ENCODE measurements at places on chromosomes 7 and 10.

DNA sequence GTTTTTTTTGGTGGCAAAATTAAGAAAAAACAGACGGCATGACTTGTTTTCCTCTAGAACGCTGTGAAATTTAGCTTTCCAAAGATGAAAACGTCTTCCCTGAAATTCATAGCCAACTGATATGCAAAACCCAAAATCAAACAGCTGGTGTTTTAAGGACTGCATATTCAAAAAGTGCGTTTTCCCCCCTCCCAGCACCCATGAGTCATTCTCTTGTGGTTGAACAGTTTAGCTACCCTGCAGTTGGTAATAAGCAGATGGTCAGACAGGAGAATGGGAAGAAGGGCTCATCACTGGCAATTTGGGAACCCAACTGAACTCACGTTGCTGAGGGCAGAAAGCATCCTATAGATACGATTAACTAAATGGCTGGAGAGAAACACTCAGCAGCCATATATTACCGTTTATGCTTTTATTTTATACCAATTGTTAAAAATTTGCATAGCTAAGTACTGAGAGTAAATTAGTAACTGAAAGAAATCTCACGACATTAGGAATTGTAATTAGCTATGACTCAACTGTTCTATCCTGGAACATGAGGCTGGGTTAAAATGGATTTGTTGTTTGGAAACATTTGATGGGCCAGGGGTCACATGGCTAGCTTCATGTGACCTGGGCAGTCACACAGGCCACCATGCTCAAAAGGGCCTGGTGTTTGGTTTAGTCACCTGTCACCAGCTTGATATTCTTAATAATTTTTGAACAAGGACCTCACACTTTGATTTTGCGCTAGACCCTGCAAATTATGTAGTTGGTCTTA lies 343.1 kb downstream of the PHTF2 start:
- no peak for DNase-seq

DNA sequence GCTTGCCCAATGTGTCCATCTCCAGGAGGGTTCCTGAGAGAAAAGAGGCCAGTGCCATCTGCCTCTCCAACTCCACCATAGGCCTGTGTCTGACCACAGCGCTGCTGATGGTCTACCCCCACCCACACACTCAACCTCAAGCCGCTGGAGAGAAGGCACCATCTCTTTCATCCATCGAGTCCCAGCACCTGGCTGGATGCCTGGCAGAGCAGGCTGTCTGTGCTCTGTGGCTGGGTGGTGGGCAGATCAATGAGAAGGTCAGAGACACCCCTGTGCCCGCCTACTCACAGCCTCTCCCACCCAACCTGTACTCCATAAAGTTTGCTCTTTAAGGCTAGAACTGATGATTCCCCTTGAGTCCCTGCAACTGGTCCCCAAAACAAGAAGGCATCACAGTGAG lies 58.0 kb downstream of the CLRN3 start:
- no peak for DNase-seq

DNA sequence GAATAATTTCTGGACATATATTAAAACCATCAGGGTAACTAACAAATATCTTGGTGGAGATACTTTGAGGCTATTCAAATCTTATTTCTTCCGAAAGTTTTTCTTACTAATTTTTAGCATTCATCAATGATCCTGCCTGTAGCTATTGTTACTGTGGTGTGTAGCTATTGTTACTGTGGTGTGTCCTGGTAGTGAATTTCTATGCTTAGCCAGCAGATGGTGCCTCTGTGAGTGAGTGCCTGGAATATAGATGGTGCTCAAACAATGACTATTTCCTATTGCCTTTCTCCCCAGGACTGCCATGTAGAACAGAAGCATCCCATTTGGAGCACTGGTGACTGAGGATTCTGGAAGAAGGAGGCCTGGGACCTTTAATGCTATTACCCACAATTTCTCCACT lies 245.7 kb downstream of the CCSER2 start:
- DNase-seq = no peak

DNA sequence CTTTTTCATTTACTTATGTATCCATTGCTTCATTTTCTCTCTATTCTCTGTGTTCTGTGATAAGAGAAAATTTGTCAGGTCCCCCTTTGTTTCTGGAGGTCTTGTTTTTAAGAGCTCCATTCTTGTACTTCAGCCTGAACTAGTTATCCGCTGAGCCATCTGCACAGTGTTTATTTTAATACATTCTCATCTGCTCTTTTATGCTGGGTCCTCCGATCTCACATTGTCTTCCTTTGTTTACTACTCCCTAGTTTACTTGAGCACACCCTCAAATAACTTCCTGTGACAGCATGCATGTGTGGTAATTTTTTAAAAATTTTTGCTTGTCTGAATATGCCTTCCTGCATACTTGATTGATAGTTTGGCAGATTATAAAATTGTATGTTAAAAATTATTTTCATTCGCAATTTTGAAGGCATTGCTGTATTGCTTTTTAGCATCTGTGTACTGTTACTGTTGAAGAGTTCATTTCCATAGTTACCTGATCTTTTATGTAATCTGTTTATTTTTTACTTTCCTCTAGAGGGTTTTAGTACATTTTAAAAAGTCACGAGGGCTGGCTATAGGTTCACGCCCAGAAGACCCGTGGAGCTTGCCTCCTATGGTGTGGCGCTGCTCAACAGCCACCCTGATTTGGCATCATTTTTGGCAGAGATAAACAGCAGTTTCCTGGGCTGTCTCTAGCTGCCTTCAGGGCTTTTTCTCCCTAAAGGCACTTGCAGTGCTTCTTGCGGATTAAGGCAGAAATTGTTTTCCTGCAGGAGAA lies 31.9 kb downstream of the RSBN1L start:
- no peak for DNase-seq

DNA sequence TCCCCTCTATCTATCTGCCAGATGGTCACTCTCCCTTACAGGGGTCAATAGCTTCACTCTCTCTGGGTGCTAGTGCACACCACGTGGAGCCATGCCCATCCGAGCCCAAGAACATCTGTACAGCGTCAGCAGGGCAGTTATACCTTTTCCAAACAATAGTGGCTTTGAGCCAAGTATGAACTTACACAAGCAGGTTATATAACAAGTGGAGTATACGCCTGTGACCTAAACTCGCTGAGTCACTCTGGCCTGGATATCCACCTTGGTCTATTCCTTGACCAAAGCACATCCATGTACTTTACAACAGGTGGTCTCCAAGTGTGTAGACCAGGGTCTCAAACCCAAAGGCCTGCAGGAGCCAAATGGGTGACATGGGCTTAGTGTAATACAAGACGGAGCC lies 20.3 kb downstream of the PLAC9 start:
- DNase-seq = no peak

DNA sequence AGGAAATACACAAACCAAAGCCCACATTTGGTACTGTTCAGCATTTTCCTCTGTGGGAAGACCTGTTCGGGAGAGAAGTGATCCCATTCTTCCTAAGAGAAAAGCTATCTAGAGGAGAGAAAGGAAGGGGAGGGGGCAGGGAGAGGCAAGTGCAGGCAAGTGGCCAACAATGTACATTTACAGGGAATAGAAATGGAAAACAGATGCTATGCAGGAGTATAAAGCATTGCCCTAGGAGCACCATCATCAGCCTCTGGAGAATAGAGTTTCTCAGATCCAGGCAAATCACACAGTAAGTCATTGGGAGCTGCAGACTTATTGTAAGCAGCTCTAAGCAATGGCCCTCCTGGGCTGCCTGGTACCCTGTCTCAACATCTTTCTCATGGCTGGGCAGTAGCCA lies 424.4 kb upstream of the AUTS2 start:
- no peak for DNase-seq

GRCh38 chr7:97499204-97499603 lies 232.7 kb upstream of the TAC1 start:
- DNase-seq = no peak

GRCh38 chr7:73668103-73668885 lies 663 bp downstream of the VPS37D start:
- peak; percentile 39 for DNase-seq

DNA sequence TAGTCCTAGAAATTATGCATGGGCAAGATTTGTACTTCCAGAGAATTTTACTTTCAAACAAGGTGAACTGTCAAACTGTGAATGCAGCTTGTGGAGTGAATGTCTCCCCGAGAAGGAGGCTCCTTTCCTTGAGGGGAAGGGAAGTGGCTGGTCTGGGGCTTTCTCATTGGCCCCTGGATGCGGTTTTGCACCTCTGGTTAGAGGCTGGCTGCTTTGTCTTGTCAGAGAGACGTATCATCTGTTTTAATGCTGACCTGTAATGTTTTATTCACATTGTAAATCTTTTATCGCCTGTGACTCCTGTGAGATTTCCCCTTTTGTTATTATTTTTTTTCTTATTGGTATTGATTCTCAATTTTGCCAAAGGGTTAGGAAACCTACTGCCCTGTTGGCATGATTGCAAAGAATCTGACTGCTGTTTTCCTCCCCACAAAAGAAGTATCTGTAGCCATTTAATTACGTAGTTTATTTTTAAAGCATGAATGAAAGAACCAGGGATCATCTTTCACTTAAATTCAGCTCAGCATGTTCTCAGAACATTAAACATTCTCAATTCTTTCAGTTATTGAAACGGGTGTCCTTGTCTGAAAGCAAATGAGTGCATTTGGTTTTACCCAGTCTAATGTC lies 238.3 kb upstream of the NFE2L3 start:
- no peak for DNase-seq

DNA sequence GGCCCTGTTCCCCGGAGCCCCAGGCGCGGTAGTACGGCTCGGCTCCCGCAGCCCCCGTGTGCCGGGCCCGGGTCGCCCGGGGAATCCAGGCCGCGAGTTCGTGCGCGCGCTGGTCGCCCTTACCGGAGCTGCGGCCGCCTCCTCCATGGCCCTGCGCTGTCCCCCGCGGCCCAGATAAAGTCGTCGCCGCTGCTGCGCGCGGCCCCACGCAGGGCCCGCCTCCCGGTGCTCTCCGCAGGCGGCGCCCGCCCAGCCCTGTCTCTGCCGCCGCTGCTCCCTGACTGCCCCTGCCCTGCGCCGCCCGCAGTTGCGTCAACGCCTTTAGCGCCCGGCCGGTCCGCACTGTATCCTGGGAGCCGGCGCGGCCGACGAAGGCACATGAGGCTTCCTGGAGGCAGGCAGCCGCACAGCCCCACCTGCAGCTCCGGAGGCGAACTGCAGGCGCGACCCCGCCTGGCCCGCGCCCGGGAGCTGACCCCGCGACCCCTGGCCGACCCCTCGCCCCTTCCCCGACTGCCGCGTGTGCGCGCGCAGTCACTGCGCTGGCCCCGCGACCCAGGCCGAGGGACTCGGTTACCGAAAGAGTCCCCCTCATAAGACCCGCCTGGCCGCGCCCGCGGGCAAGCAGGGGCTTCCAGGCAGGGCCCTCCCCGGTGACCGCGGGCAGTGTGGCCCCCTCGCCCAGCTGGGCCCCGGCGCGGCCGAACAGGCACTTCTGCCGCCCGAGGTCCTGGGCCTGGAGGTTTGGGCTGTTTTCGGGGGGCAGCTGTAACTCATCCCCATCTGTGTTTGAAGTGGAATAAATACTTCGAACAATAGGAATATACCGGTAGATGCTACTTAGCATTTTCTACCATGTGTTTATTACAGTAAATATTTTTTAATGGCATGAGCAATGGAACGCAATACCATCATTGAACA lies 127.1 kb upstream of the ZNF746 start:
- DNase-seq = peak; percentile 99
